Retina (tissue), 1 donor: ENCODE measurements at places on chromosomes 1 and 21.

DNA sequence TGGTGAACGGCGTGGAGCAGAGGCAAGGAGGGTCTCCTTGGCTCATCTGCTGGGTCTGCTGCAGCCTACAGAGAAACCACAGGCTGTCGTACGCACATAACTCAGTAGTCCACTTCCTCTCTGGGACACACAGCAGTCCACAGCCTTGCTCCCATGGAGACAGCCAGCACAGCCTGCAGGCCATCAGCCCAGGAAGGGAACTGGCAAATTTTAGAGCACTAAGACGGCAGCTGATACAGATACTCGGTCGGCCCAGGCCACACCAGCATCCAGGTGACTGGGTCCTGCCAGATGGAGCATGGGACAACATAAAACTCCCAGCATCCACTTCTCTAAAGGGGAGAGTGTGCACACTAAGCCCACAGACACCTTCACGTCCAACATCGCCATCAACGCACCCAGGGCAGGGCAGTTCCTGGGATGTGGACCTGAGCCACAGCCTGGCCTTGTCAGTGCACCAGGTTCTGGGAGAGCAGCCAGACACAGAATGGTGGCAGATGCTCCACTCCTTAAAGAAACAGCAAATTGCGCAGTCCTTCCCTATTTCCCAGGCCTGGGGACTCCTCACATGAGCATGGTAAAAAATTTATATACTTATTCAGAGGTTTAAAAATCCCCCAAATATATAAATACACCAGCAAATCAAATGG, 247.1 kb upstream of the RAB4A start:
- DNase-seq = no peak

GRCh38 chr21:44965251-44966022, 25.6 kb downstream of the SLX9 start:
- peak; percentile 19 for DNase-seq

GRCh38 chr1:36096500-36097432, 8.1 kb downstream of the ADPRS start:
- no peak for DNase-seq

DNA sequence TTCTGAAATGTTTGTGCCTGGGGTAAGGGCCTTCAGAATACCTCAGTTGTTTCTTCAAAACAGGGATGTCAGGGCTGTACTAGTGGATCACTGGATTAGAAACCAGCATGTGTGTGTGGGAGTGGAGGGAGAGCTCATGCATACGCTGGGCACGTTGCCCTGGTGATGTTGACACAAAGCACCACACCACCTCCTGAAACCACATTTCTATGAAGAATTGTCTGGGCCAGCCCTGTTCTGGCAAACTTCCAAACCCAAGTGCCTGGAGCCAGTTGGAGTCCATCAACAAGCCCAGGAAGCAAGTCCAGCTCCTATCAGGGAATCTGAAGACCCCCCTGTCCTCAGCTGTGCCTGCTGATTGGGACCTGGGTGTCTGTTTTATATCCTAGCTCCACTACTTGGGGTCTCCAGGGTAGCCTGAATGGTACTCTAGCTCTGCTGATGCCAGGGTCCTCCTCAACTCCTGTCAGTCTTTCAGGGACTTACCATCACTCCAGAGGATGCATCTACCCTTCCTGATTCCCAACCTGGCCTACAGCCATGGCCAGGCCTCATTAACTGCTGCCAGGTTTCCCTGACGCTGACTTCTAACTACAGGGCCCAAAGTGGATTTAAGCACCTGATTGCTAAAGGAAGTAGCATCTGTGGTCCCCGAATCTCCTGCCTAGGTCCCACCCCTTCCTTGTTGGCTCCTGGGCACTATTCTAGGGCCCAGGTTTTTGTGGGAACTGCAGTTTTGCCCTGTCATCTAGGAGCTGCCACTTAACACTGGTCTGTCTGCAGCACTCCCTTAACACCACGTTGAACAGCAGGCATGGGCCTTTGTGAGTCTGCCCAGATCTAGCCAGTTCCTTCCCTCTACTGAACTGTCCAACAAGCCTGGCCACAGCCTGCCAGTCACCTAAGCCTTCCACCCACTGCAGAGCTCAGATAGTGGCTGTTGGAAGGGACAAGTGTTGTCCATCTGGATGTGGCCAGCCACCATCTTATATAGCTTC, 45.5 kb downstream of the LPAR3 start:
- peak; percentile 23 for DNase-seq
